ENCODE measurements at places on chromosomes 1 and 21. TPM values are rescaled to one million over a fixed set of nuclear protein-coding genes. Genes with fewer than 3 reads are reported as not detected.

DNA sequence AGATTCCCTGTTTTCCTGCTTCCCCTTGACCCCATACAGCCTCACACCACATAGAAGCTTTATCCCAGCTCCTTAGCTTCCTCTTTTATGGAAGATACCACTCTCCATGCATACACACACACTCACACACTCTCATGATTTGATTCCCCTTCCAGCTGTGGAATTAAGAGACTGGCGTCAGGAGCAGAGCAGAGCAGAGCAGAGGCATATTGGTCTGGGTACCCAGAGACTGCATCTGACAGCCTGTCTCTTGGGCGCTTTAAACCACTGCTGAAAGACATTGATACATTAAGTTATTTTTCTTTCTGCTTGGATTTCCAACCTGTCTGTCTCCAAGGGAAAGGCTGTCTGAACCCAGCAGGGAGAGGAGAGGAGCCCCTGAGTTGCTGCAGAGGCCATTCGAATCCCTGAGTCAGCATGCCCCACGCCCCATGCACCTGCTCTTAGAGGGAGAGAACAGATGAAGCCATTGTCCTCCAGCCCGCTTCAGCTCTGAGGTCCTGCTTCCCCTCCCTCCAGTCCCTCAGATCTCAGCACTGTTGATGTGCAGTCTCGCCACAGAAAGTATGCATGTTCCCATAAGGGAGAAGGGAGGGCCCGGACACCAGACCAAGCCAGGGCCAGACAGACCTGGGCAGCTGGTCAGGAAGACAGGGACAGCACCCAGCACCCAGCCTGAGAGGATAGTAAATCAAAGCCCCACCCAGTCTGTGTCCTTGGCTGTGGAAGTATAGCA is 66.7 kb upstream of the GJB5 start:
- peaks cover 3% of the 10 kb centered on the region for H3K4me1 ChIP-seq
- H3K27ac ChIP-seq = no peak overlapping the region
- H3K27me3 ChIP-seq = no peaks in the 10 kb centered on the region
- no peaks in the 10 kb centered on the region for H3K36me3 ChIP-seq
- no peak overlapping the region for H3K4me3 ChIP-seq

DNA sequence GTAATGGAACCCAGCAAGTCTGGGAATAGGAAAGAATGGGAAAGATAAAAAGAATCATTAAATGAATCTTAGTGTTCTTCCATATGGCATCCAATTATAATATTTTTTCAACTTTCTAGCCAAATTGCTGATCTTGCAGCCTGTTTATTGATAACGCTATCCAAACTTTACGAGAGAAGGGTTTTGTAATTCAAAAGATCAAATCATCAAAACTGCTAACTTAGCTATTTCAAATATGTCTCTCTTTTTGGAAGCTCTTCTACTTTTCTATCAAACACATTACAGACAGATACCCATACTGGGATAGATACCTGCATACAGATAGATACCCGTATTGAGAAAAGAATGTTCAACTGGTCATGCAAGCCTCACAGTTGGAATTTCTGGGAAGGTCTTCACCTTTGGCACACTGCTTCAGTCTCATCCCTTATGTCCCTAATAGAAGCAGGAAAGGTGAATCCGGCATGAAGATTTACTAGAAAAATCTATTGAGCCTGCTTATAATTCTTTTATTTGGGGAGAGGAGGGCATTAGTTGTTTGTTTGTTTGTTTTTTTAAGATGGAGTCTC is 75.0 kb upstream of the EXO1 start:
- H3K27ac ChIP-seq = no peak overlapping the region
- no peak overlapping the region for H3K4me3 ChIP-seq
- DNase-seq = no peak
- H3K36me3 ChIP-seq = no peaks in the 10 kb centered on the region
- H3K27me3 ChIP-seq = peaks cover 18% of the 10 kb centered on the region

GRCh38 chr21:41442481-41443186 is 16.6 kb downstream of the MX1 start:
- no peak for DNase-seq
- no peaks in the 10 kb centered on the region for H3K27me3 ChIP-seq
- peaks cover 63% of the 10 kb centered on the region for H3K36me3 ChIP-seq

GRCh38 chr1:21537932-21538630 is 28.9 kb downstream of the ALPL start:
- no peaks in the 10 kb centered on the region for H3K4me1 ChIP-seq
- H3K4me3 ChIP-seq = no peak overlapping the region
- no peaks in the 10 kb centered on the region for H3K36me3 ChIP-seq
- H3K27ac ChIP-seq = no peak overlapping the region
- no peak for DNase-seq

DNA sequence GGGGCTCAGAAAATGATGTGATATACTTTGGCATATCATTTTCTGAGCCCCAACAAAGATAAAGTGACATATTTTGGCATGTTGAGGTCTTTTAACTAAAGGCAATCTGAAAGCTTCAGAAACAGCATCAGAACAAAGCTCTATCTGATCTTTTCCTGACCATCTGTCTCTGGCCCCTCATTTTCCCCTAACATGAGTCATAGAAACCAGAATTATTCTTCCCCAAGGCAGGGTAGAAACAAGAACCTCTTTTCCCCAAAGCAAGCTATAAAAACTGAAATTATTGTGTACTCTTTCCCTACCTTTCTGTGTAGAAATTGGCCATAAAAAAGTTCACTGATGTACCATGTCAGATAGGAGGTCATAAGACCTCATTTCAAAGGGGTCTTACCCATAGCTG is 48.7 kb upstream of the PLA2G4A start:
- H3K36me3 ChIP-seq = no peaks in the 10 kb centered on the region
- H3K4me1 ChIP-seq = no peaks in the 10 kb centered on the region
- H3K4me3 ChIP-seq = no peak overlapping the region
- no peaks in the 10 kb centered on the region for H3K27me3 ChIP-seq
- no peak for DNase-seq

DNA sequence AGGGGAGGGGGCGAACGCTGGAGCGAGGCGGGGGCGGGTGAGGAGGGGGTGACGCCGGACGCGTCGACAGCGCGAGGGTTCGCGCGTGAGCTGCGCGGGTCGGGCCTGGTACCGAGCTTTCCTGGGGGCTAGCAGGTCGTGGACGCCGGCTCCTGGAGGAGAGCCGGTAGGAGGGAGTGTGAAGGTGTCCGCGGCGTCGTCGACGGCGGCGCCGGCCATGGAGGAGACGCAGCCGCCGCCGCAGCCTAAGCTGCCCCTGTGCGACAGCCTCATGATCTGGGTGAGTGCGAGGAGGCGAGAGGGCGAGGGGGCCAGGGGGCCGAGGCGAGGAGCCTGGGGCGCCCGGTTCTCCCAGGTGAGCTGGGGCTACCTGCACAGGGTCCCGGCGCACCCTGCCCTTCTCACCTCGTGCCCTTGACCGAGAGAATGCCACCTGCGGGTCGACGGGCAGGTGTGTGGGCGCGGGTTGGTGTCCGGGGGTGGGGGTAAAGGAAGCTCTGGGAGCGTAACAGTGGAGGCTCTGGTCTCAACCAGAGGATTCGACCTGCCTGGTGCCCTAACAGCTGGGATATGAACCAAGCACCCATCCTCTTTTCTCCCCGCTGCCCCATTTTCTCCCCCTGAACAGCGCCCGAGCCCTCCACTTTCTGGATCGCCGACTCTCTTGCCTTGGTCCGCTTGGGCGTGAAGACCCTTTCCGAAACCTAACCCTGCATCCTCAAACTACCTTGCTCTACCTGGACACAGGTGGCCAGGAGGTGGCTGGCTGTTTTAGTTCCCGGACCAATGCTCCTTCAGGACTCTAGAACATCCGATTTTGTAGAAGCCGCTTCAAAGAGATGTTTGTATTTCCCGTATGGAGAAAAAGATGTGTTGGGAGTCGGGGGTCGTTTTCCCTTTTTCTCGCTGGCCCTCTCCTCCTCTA is at the start of gene HOOK1:
TSS of gene HOOK1 (plus strand) at position 49 of the 925 bp plus-strand sequence. CDS start at position 218, 169 bp downstream.
- H3K27me3 ChIP-seq = peaks cover 7% of the 10 kb centered on the region
- peak within 1 kb of the TSS; percentile 93 for H3K27ac ChIP-seq
- DNase-seq = no peak
- H3K4me1 ChIP-seq = peaks cover 11% of the 10 kb centered on the region
- H3K4me3 ChIP-seq = peak within 1 kb of the TSS; percentile 74
- H3K36me3 ChIP-seq = no peaks in the 10 kb centered on the region

- H3K36me3 ChIP-seq = no peaks in the 10 kb centered on the region
- no peak overlapping the region for H3K4me3 ChIP-seq
- H3K27ac ChIP-seq = no peak overlapping the region
- H3K27me3 ChIP-seq = no peaks in the 10 kb centered on the region
- no peaks in the 10 kb centered on the region for H3K4me1 ChIP-seq
Measured at GRCh38 chr21:42387164-42387563, 8.7 kb downstream of the TMPRSS3 start.

- H3K36me3 ChIP-seq = no peaks in the 10 kb centered on the region
- H3K27ac ChIP-seq = no peak overlapping the region
- peaks cover 42% of the 10 kb centered on the region for H3K4me1 ChIP-seq
Measured at GRCh38 chr1:35564037-35564883, 6.7 kb downstream of the NCDN start.

GRCh38 chr1:174217787-174218574 is 58.7 kb downstream of the RABGAP1L start:
- H3K36me3 ChIP-seq = no peaks in the 10 kb centered on the region
- H3K27ac ChIP-seq = no peak overlapping the region
- no peaks in the 10 kb centered on the region for H3K4me1 ChIP-seq
- H3K27me3 ChIP-seq = no peaks in the 10 kb centered on the region
- no peak for DNase-seq
- H3K4me3 ChIP-seq = no peak overlapping the region

DNA sequence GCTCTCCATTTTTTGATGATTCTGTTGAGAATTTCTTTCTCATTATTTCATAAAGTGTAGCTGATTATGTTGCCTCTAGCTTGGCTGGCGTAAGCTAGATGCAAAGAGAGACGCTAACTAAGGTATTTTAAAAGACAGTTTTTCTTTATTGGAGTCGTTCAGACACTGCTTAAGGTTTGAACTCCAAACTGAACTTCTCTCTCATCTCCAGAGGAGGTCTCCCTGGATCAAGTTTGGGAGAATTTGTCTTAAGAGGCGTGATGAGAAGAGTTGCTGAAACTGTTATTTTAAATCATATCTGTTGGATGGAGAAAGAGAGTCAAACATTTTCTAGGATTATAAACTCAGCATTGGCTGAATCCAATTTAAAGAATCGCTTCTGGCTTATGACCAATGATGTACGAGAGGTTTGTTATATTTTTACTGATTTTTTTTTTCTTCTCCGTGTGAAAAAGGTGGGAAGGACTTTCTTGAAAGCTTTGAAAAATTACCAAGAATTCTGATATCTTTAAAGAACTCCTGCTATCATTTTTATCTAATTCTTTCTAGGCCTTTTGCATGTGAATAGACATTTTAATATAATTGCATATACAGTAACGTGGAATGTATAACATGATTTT is 34.0 kb downstream of the MAP3K7CL start:
- no peak overlapping the region for H3K4me3 ChIP-seq
- no peaks in the 10 kb centered on the region for H3K36me3 ChIP-seq
- peaks cover 34% of the 10 kb centered on the region for H3K4me1 ChIP-seq

DNA sequence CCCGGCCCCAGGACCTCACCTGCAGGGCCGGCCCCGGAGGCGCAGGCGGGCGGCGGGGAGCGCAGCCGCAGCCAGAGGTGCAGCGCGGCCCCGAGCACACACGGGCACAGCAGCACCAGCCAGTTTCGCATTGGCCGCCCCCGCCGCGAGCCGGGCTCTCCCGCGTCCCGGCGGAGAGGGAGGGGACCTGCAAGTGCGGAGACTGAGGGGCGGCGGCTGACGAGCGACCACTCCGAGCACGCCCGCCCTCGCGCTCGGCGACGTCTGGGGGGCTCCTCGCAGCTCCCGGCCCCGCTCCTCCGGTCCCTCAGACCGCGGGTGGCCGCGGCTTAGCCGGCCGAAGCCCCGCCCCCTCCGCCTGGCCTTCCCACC is at the start of gene B3GALNT2:
TSS of gene B3GALNT2 (minus strand) at position 331 of the 372 bp plus-strand sequence. CDS start at position 131, 200 bp downstream.
- no peak for DNase-seq
- no peaks in the 10 kb centered on the region for H3K27me3 ChIP-seq
- peak within 1 kb of the TSS; percentile 76 for H3K4me3 ChIP-seq
- no peaks in the 10 kb centered on the region for H3K36me3 ChIP-seq
- H3K27ac ChIP-seq = peak within 1 kb of the TSS; percentile 99

DNA sequence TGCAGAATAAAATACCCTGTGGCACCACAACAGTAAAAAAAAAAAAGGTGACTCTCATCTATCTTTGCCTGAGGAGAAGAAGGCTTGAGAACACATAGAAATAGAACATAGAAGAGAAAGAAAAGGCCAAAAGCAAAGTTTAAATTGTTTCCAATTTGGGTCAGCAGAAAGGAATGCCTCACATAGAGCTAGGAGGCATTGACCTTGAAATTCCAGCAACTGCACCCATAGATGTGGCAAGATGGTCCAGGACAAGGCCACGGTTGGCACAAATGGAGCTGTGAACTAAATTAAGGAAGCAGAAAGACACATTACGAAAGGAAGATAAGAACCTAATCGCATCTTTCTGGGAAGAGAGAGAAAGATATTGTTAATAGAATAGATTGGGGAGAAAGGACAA is 588.3 kb downstream of the LMO4 start:
- H3K4me3 ChIP-seq = no peak overlapping the region
- no peaks in the 10 kb centered on the region for H3K36me3 ChIP-seq
- H3K4me1 ChIP-seq = no peaks in the 10 kb centered on the region
- no peak for DNase-seq
- H3K27ac ChIP-seq = no peak overlapping the region

DNA sequence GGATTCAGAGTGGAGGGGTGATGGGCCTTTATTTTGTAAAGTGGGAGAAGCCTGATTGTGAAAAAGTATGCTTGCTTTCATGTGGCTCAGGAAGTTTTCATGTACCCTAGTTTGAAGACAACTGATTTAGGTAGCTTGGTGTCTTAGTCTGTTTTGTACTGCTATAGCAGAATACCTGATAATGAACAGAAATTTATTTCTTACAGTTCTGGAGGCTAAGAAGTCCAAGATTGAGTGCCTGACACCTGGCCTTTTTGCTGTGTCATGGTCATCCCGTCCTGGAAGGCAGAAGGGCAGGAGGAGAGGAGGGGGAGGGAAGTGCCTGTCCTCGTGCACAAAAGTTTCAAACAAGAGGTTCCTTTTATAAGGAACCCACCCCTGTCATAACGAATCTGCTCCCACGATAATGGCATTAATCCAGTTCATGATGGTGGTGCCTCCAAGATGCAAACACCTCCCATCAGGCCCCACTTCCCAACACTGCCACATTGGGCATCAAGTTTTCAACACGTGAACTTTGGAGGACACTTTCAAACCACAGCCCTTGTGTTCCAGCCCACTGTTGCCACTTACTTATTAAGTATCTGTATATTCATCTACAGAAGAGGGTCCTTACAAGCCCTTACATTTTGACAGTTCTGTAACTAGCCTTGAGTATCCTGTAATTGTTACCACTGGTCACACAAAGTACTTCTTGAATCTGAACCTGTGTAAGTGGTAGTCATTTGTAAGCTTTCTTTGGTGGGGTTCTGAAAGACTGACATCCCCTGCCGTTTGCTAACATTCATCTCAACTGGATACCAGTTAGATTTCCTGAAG is 9.5 kb downstream of the UCK2 start:
- H3K27ac ChIP-seq = no peak overlapping the region
- H3K4me3 ChIP-seq = no peak overlapping the region
- H3K27me3 ChIP-seq = no peaks in the 10 kb centered on the region
- H3K4me1 ChIP-seq = peaks cover under 1% of the 10 kb centered on the region
- no peak for DNase-seq

The NLRP3 gene
- 0.57 TPM for total RNA-seq

The SLFNL1 gene
- total RNA-seq = 0.49 TPM

The ST6GALNAC3 gene
- total RNA-seq = 1.3 TPM

The SLC6A9 gene
- 14.1 TPM for total RNA-seq

The KRTAP7-1 gene
- total RNA-seq = not detected

The RGSL1 gene
- total RNA-seq = not detected

All from esophagus squamous epithelium (tissue), 5 donors.